Left kidney (tissue), 8 donors: ENCODE measurements at places on chromosomes 12 and 14.

DNA sequence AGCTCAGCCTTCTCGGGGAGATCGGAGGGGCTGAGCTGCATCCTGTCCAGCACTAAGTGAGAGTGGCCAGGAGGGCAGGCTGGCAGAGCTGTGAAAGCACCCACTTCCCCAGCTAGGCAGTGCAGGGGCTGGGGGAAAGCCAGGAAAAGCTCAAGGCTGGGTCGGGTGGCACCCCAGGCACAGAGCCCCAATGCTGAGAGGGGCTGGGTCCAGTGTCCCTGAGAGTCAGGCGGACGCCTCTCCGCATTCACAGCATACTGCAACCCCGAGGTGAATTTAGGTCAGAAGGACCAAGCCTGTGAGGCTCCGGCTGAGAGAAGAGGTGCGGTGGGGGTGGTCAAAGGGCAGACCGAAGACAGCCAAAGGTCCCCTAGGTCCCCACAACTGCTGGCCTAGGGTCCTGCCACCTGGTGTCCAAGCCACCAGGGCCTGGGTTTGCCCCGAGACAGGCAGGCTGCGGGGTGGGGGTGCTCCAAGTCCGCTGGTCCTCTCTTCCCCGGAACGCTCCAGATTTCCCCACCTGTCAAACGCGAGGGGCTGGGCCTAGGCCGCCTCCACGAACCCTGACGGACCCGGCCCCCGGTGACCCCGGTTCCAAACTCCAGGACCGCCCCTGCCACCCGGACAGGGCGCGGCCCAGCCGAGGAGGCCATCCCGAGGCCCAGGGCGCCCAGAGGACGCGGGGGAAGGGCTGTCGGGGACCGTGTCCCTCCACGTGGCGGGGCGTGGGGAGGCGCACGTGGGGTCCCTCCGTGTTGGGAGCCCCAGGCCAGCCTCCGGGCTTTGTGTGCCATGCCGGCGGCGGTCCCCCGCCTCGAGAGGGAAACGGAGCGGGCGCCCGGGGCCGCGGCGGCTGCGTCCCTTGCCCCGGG lies 527 bp downstream of the CAMKK2 start:
- no peak for DNase-seq

GRCh38 chr12:93785249-93786010 lies 108.3 kb downstream of the CRADD start:
- no peak for DNase-seq

GRCh38 chr12:16165506-16165905 lies 112.0 kb downstream of the SLC15A5 start:
- peak; percentile 27 for DNase-seq

- DNase-seq: no peak
Measured at GRCh38 chr14:103630364-103631108, 1.5 kb downstream of the KLC1 start.

DNA sequence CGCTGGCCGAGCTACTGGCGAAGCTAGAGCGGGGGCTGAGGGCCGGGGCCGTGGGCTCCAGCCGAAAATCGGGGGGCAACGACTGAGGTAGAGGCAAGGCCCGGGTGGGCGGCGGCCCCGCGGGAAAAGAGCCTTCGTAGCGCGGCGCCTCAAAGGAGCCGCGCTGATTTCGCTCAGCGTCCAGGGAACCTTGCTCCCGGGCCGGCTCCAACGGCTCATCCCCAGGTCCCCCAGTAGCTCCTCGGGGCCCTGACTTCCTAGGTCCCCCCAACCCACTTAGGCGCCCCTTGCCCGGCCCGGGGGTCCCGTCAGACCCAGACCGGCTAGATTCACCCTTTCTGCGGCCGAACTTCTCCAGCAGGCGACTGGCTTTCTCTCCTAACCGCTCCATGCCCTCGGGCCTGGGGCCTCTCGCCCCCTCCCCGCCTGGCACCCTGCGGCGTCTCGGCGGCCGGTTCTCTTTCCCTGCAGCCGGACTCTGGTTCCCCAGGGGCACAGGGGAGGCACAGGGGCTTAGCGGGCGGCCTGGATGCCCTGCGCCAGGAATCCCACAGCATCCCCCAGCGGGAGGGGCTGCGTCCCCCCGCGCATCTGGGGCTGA lies 375 bp downstream of the AJUBA start:
- no peak for DNase-seq

- no peak for DNase-seq
Measured at GRCh38 chr12:12202105-12202504, 64.7 kb downstream of the LRP6 start.

DNA sequence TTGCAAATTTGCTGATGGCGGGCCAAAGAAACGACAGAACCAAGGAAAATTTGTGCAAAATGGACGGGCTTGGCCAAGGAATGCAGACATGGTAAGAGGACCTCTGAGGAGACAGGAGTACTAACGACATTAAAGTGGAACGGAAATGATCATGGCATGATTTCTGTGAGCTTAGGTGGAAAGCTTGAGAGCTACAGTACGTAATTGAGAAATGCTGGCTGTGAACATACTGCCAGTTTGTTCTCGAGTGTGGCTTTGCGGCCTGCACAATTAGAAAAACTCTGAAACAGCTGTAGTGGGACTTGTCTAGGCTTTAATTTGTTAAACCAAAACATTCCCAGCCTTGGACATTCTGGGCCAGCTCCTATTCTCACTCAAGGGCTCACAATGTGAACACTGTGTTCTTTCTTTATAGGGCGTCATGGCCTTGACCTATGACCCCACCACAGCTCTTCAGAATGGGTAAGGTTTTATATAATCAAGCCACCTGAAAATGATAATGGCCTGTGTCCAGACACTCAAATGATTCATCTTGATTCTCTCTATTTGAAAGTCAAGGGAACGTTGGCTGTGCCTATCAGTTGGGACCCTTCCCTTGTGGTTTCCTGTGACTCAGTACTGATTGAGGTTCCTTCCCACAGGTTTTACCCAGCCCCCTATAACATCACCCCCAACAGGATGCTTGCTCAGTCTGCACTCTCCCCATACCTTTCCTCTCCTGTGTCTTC lies 48.5 kb downstream of the BAZ2A start:
- DNase-seq: no peak

DNA sequence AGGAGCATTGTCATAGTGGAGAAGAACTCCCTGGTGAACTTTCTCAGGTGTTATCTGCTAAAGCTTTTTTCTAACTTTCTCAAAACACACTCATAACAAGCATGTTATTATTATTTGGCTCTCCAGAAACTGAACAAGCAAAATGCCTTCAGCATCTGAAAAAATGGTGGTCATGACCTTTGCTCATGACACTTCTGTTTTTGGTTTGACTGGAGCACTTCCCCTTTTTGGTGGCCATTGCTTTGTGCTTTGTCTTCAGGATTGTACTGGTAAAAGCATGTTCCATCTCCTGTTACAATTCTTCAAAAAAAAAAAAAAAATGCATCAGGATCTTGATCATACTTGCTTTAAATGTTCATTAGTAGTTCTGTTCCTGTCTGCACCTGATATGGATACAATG lies 1241.6 kb upstream of the USP15 start:
- no peak for DNase-seq

DNA sequence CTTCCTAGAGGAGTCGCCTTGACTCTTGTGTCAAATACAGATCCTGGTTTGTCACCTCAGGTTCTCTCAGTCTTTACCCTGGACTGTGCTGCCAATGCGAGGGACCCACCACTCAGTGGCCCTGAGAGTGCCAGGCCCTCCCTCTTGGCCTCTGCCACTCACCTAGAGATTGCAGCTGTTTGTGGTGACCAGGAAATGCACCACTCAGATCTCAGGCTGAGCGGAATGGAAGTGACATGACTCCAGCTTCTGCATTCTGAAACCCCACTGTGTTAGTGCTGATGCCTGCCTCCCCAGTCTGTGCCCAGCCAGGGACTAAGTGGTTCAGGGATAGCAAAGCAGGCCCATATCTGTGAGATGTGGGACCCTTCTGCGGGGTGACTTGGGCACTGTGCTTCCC lies 27.8 kb upstream of the NEDD1 start:
- DNase-seq: no peak

- no peak for DNase-seq
Measured at GRCh38 chr12:76123259-76124212, 39.1 kb upstream of the NAP1L1 start.

- no peak for DNase-seq
Measured at GRCh38 chr12:122947352-122947792, 18.9 kb downstream of the ABCB9 start.

DNA sequence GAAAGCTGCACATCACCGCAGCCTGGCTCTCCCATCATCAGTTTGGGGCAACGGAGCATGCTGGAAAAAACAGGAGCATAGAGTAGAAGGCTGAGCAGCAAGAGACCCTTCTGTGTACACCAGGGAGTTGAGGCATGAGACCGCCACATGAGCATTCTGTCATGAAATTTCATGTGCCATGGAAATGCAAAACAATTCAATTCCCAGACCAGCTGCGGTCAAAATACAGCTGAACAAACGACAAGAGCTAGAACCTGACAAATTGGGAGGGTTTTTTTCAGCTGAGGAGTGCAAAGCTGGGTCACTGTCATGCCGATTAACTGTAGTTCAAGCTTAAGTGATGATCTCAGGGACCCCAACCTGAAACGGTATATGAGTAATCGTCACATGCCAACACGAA lies 37.1 kb downstream of the TMEM30B start:
- no peak for DNase-seq

GRCh38 chr12:6084261-6084968 lies 40.1 kb downstream of the VWF start:
- DNase-seq: no peak

GRCh38 chr12:51898937-51899336 lies 8.4 kb upstream of the ACVRL1 start:
- DNase-seq: no peak

GRCh38 chr14:93787465-93788292 lies 606 bp downstream of the PRIMA1 start:
- no peak for DNase-seq

DNA sequence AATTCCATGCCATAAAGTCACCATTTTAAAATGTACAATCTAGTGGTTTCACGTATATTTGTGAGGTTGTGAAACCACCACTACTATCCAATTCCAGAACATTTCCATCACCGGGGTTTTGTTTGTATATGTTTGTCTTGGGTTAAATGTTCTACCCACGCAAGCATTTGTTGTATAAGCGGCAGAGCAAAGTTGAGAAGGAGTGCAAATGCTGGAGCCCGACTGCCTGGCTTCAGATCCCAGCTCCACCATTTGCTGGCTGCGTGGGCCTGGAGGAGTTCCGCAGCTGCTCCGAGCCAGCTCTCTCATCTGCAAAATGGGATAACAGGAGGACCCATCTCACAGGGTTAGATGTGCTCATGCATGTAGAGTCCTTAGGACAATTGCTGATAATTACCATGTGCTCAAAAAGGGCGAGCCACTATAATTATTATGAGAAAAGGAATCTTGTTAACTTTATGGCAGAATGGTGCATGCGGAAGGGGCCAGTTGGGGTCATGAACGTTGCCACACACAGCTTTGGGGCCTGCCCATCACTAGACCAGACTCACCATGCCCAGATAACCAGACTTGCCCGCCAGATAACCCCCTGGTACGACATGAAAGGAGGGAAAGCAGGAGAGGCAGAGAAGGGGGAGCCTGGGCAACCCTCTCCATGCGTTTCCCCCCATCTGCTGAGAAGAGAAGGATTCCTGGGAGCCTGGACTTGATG lies 6.4 kb downstream of the ACTN1 start:
- no peak for DNase-seq

- DNase-seq: no peak
Measured at GRCh38 chr12:1666215-1666614, 24.7 kb upstream of the ADIPOR2 start.

DNA sequence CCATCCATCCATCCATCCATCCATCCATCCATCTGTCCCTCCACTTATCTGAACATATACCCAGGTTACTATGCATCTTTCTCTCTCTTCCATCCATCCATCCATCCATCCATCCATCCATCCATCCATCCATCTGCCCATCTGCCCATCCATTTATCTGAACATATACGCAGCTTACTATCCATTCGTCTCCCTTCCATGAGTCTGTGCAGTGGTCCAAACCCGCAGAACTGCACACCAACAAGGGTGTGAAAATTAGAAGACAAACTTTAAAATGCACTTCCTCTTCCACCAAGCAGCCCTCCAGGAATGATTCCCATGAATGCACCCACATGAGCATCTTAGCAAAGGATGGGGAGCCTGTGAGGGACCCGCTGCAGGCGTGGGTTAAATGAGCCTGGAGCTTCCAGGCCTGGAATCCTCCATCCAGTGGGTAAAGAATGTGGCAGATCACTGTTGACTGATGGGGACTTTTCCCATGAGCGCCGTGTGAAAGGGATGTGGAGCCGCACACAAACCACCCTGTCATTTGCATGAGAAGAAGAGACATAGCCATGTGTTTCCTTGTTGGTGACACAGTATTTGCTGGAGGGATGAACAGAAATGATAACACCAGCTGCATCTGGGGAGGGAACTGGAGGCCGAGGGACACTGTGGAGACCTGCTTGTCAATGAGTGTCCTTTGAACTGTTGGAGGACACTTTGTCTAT lies 376.6 kb downstream of the ADGRD1 start:
- DNase-seq: no peak

DNA sequence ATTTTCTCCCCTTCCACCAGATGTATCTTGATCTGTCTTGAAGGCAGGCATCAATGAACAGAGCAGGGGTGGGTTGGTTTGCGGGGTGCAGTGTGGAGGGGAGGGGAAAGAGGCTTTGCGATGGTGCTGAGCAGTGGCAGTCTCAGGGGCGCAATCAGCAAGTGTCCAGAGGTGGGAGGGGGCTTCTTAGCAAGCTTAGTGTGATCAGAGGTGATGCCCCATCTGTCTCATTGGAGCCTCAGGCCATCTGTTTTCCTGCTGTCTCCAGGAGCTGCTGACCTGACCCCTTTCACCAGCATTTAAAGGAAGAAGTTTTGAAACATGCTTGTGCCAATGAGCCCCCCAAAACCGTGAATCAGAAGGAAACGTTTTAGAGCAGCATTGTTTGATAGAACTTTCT lies 187.7 kb upstream of the LHX5 start:
- DNase-seq: no peak

GRCh38 chr12:78210894-78211302 lies 380.2 kb downstream of the NAV3 start:
- DNase-seq: no peak

- no peak for DNase-seq
Measured at GRCh38 chr12:13539051-13539450, 342.5 kb downstream of the EMP1 start.

GRCh38 chr12:8572507-8572906 lies 31.8 kb upstream of the CLEC4E start:
- DNase-seq: no peak
